ENCODE measurements at places on chromosomes 6 and 20.

- DNase-seq, result no peak
Measured at GRCh38 chr6:112370946-112371345, 23.8 kb downstream of the RFPL4B start.

DNA sequence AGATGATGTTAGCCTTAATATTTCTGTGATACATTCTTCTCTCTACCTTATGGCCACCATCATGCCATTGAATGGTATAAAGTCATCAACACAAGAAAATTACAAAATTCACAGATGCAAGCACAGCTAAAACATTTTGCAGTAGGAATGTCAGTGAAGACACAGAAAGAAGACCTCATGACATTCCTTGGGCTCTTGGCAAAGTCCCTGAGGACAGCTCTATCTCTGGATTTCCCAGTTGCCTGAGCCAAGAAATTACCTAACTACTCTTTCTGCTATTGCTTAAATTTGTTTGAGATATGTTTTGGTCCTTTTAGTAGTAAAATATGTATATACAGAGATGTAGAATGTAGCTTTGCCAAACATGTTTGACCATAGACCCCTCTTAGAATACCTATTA lies 201.0 kb upstream of the STXBP5 start:
- DNase-seq, result no peak

DNA sequence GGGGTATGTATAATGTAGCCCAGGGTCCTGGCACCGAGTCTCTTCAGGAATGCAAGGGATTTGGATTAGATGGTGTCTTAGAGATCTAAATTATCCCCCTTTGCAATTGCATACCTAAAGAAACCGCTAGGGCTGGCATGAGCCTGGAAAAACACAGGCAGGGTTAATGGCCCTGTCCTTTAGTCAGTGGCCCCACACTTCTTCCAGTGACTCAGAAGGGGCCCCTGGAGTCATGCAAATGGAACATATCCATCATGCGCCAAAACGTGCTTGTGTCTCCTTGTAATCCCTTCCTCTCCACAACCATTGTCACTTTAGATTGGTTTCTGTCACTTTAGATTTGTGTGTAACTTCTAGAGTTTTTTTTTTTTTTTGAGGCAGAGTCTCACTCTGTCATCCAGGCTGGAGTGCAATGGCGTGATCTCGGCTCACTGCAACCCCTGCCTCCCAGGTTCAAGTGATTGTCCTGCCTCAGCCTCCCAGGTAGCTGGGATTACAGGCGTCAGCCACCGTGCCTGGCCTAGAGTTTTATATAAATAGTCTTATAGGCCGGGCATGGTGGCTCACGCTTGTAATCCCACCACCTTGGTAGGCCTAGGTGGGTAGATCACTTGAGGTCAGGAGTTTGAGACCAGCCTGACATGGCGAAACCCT lies 8.7 kb upstream of the MYBL2 start:
- DNase-seq, result no peak

GRCh38 chr6:134097114-134097707 lies 44.8 kb upstream of the SLC2A12 start:
- DNase-seq, result no peak

GRCh38 chr6:12024699-12025434 lies 12.8 kb downstream of the HIVEP1 start:
- no peak for DNase-seq

All from coronary artery (tissue), 2 donors.